Activated CD4-positive, alpha-beta T cell treated with anti-CD3 and anti-CD28 coated beads, Interleukin-2, amount 50 U/mL, for 16 hours (primary cell): ENCODE measurements at places on chromosomes 1 and 21.

DNA sequence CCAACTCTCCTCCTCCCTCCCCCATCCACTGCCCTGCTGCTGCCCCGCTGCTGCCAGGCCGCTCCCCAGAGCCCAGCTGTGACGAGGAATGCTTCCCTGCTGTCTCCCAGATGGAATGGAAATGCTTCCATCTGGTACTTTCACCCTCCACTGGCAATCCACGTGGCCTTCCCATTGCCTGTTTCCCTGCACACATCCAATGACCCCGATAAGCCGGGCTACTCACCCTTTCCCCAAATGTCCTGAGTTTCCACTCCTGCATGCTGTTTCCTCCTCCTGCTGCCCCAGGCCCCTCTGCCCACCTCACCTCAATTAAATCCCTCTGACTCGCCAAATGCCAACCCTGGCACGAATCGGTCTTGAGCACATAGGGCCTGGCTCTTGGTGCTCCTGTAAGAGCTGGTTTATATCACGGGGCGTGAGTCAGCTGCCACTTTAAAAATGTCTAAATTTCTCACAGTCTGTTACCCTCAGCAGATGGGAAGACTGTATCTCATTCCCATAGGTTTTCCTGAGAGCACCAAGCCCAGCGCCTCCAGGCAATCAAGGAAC, 36.4 kb downstream of the MRAP start:
- no peak for DNase-seq

DNA sequence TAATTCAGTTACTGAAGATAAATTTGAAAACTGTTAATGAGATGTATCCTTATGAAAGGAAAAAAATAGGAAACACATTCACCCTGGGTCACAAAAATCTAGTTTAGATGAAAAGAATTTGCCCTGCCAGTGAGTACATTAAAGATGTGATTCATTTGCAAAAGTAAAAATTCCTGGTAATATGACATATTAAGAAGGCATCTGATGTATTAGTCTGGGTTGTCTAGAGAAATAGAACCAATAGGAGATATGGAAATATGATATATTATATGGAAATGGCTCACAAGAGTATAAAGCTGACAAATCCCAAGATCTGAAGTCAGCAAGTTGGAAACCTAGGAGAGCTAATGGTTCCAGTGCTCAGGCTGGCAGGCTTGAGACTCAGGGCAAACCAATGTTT, 153.8 kb downstream of the MRPL39 start:
- DNase-seq: no peak

DNA sequence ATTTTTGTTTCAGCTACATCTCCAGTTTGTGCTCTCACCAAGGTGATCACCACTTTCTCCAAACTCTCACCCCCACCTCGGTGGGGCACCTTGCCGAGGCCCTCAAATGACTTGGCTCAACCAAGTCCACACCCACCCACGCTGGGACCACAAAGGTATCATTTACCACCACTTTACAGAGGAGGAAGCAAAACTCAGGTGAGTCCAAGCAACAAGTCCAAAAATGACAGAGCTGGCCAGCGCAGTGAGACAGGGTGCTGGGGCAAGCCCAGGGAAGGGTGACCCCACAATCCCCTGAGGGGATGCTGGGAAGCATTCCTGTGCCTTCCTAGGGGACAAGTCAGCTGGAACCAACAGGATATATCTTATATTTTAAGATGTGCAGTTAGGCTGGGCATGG, 24.7 kb downstream of the SSBP3 start:
- no peak for DNase-seq

DNA sequence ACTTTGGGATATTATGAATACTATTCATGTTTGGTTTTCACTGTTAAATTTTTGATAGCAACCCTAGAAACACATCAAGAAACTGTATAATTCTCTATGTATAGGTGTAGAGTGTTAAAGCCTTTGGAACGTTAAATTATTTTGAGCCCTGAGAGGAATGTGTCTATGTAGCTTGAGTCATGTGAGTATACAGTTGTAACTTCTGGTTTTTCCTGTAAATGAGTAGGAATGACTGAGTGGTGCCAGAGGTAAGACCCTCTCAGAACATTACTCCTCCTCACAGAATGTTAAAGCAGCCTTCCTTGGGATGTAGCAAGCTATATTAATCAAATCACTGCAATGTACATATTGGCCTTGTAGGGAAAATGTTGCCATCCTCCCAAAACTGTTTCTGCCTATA, 69.0 kb downstream of the C1orf21 start:
- DNase-seq: no peak

GRCh38 chr1:41474490-41475271, 9.8 kb downstream of the EDN2 start:
- no peak for DNase-seq

DNA sequence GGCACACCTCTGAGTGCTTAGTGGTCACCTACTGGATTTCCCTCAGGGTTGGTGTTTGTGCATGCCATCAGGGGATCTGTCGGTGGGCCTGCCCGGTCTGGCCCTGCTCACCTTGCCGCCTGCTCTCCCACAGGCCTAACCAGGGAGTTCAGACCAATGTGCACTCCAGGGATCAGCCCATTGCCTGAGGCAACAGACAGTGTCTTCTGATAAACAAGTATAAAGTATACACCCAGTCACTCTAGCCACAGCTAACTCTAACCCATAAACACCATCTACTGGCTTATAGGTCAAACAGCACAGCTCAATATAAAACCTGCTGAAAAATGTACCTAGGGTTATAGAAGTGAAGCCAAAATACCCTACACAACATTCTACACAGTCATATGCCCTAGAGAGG, 1300.0 kb downstream of the PLA2G4A start:
- DNase-seq: no peak

DNA sequence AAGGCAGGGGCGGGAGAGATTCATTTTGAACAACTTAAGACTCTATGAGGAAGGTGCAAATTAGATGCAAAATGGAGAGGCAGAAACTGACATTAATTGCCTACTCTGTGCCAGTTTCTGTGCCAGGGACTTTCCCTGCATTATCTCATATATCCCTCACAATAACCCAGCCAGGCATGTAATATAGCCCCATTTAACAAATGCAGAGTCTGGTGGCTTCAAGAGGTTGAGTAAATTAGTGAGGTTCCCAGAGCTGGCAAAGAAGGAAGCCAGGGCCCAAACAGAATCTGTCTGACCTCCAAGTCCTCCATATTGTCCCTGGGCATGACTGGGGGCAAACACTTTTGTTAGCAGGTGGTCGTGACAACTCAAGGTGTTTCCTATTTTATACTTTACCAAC, 199.8 kb downstream of the ASTN1 start:
- no peak for DNase-seq

- no peak for DNase-seq
Observed at GRCh38 chr1:85799737-85800136, 91.5 kb upstream of the ZNHIT6 start.

DNA sequence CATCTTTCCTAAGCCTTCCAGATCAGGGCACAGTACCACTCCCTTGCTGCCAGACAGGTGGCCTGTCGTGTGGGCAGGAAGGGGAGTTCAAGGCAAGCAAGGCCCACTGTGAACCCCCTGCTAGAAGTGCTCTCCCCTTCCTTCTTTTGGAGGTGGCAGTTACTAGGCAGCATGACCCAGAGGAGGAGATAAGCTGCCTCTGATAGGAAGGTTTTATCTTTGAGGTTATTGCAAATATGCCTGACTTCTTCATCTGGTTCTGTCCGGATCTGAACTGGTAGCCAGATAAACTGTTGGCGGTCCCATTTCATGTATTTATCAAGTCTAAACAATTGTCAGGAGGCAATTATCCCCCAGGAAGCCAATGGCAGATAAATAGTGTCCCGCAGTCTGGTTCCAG, 198.2 kb upstream of the LMO4 start:
- DNase-seq: no peak

- DNase-seq: no peak
Observed at GRCh38 chr1:101996825-101997465, at the start of gene OLFM3. OLFM3 (minus strand) TSS chr1:101996926.

GRCh38 chr21:16176570-16176969, 446.8 kb downstream of the USP25 start:
- DNase-seq: no peak

- peak; percentile 29 for DNase-seq
Observed at GRCh38 chr21:43864313-43864961, 586 bp upstream of the AGPAT3 start.

DNA sequence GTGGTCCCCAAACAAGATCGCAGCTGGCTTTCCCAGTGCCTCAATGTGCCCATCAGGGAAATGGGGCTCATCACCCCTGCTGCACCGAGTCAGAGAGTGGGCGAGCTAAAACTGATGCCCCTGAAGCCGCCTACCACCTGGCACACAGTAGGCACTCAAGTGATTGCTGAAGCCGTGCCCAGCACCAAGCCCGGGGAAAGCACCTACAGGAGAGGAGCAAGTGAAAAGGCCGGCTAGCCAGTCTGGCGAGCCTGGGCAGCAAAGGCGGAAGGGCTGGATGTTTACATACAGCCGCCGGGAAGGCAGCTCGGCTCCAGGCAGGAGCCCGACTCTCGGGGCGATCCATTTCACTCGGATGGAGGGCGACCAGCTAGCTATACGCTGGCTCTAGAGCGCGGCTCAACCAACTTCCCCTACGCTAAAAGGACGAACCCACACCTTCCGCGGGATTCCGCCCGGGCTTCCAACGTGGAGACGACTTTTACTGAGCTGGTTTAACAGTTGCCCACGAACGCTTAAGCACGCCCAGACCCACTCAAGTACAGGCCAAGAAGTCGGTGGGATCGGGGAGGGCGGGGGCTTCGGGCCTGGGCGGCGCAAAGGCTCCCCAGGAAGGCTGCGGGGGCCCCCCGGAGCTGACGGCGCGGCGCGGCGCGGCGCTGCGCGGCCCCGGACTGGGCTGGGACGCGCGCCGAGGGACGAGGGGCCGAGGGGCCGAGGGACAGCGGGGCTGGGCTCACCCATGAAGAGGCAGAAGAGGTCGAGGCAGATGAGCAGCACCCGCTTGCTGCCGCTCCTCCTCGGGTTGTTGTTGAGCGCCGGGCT, 1.0 kb downstream of the PLPP3 start:
- no peak for DNase-seq

GRCh38 chr1:236143104-236143948, 987 bp downstream of the GPR137B start:
- peak; percentile 63 for DNase-seq

- DNase-seq: peak; percentile 65
Observed at GRCh38 chr1:167533851-167534300, 15.5 kb upstream of the CD247 start.

DNA sequence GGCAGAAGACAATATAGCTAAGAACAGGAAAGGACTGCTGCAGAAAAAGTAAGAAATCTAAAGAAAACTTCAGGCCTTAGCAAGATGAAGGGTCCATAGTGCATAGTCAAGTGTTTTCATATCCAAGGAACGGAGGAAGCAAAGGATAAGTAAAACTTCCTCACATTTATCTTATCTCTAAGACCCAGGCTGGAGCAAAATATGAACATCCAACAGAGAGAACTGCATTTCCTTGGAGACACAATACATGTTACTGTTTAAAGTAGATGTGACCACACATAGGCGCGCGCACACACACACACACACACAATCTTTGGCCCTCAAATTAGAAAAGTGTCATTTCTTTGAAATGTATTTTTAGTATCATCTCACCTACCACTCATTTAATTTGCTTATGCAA, 66.7 kb downstream of the TTLL7 start:
- DNase-seq: no peak

DNA sequence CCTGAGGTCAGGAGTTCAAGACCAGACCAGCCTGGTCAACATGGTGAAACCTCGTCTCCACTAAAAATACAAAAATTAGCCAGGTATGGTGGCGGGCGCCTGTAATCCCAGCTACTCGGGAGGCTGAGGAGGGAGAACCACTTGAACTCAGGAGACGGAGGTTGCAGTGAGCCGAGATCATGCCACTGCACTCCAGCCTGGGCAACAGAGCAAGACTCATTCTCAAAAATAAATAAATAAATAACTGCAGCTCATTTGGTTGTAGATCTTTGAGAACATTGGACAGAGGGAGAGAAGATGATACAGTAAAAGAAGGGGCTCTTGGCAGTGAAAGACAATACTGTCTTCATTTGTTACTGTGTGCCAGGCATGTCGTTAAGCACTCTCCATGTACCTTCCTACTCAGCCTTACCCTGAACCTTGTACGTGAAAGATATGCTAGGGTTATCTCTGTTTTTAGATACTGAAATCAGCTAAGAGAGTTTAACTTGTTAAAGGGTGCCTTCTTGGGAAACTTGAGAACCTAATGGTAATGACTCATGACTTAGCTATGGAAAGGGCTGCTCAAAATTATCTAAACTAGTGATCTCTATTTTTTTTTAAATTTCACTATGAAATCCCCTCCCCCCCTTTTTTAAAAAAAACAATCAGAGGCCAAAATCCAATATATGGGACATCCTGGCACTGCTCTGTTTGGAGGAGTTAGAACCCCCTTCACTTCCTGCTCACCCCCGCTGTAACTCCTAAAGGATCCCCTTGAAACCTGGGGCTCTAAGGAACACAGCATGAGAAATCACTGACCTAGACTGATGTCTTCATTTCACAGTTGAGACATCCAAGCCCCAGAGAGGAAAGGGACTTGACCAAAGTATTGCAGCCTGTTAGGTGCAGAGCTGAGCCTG, 6.8 kb upstream of the KPNA6 start:
- no peak for DNase-seq

GRCh38 chr1:61498342-61498741, 226.6 kb downstream of the TM2D1 start:
- DNase-seq: no peak

GRCh38 chr1:215407575-215407974, 159.5 kb upstream of the KCTD3 start:
- DNase-seq: no peak

- DNase-seq: no peak
Observed at GRCh38 chr1:164466429-164466828, 92.6 kb upstream of the PBX1 start.

DNA sequence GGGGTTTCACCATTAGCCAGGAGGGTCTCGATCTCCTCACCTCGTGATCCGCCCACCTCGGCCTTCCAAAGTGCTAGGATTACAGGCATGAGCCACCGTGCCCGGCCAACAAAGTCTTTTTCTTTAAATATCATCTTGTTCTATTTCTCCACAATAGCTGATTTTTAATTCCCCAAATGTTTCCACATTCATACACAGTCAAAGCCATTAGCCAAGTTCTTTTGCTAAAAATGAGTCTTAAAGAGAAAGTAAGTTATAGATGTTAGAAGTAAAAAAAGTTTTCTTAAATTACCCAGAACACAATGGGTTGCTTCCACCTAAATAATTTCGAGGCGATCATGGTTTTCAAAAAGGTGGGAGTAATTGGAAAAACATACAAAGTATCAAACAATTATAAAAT, 30.6 kb downstream of the C2CD2 start:
- no peak for DNase-seq

- no peak for DNase-seq
Observed at GRCh38 chr1:25469177-25469576, 38.5 kb downstream of the MACO1 start.

DNA sequence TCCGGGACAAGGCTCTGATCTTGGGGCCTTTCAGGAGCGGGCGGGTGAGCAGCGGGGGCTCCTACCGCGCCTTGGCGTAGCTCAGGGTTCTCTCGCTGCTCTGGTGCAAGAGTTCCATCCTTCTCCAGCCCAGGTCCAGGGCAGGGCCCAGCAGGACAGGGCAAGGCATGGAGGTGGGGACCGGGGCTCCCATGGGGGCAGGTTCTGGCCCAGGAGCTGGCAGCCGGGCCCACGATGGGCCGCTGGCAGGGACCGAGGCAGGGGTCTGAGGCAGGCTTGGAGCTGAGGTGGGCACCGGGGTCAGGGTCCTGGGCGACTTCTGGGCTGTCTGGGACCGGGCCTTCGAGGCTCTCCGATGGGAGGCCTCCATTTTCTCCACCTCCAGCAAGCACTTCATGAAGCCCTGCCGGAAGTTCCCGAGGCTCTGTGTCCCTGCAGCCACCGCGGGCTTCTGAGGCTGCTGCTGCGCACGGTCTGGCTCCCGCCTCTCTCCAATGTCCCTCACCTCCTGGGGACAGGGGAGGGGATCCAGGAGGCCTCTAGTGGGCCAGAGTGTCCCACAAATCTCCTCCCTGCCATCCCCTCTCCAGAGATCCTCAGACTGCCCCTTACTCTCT, 27.6 kb downstream of the SPATA21 start:
- no peak for DNase-seq
